ENCODE measurements at places on chromosomes 13 and 19. TPM values are rescaled to one million over a fixed set of nuclear protein-coding genes. Genes with fewer than 3 reads are reported as not detected.

DNA sequence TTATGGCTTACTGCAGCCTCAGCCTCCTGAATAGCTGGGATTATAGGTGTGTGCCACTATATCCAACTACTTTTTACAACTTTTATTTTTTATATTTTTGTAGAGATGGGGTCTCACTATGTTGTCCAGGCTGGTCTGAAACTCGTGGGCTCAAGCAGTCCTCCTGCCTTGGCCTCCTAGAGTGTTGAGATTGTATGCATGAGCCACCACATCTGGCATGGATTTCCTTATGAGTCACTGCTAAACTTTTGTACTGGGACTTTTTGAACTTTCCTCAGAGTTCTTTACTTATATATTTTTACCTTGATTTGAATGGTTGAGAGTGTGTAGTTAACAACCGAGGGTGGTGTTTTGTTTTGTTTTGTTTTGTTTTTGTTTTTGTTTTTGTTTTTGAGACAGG is 33.4 kb downstream of the DNAJC3 start:
- DNase-seq, result no peak

DNA sequence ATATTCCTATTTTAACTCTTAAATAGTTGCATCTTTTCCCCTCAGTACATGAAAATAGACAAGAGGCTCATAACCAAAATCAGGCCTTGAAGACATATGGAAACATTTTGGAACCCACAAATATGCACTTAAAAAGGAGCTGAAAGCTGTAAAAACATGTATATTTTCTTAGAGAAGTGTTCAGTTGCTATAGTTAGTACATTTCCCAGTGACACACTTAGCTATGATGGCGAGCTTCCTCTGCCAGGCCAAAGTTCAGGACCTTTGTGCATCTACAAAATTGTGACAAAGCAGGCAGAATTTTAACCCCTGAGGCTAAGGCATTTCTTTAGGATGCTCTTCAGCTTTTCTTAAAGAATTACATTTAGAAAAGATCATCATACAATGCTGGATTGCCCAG is 54.5 kb downstream of the RCBTB2 start:
- DNase-seq, result no peak

DNA sequence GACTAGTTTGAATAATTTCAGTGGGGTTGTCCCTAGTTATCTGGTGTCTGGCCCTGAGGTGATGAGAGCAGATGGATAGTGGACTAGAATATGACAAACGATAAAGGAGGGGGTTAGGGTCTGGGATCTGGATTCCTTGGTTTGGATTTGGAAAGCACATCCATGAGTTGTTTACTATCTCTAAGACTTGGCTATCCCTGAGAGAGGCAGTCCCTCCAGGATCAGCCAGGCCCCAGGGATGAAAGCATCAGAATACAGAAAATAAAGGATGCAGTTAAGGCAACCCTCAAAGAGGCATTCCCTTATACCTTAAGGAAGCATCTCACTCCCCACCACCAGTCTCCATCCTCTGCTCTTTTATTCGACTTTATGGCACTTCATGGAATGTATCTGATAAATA is 230.7 kb downstream of the NHLRC3 start:
- no peak for DNase-seq

DNA sequence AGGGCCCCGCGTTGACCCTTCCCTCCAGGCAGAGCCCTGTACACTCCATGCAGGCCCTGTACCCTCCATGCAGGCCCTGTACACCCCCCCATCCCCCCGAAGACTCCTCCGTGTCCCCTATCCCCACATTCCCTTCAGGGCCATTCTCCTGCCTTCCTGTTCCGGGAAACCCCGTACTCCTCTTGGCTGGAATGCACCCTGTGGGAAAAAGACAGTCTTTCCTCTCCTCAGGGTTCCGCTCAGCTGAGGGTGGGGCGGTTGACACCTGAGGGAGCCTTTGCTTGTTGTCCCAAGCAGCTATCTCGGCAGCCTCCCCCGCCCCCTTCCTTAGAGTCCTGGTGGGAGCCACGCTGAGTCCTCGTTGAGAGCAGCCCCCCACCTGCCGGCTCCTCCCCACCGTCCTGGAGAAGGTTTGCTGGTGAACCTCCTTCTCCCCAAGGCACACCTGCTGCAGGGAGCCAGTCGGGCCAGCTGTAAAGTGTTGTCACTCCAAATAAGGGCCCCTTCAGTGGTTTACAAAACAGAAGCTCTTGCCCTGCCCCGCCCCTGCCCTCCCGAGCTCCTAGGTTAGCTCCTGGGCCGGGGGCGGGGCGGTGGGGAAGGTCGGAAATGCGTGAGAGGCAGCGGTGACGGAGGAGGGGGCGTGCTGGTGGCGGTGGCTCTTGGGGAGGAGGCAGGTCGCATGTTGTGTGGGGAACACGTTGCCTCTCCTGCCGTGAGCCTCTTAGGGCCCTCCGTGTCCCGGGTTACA is 1.5 kb downstream of the GNA11 start:
- DNase-seq, result peak; percentile 88

ZNF253 gene
- total RNA-seq, result 37.5 TPM

SMIM17 gene
- total RNA-seq, result not detected

ZNF726 gene
- 6.5 TPM for total RNA-seq

NOTCH3 gene
- total RNA-seq, result not detected

TTC9B gene
- total RNA-seq, result not detected
